ENCODE measurements at places on chromosomes 1 and 21.

GRCh38 chr1:236465231-236465958 lies 58.4 kb upstream of the LGALS8 start:
- no peak for DNase-seq

DNA sequence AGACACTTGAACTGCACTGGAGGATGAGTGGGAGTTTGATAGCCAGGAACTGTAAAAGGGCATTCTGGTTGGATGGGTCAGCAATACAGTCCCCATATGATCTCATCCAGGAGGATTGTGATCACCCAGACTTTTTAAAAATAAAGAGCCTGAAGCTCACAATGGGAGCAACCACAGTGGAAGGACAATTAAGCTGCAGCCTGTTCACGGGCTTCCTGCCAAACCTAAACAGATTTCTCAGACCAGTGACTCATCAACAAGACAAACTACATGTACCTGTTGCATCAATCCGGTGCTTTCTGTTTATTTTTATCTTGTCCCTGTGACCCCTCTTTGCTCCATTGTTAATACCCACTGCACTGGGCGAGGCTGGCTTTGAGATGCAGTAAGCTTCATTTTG lies 52.3 kb downstream of the PAPPA2 start:
- DNase-seq, result no peak

GRCh38 chr1:66366634-66367033 lies 167.3 kb upstream of the SGIP1 start:
- DNase-seq, result no peak

DNA sequence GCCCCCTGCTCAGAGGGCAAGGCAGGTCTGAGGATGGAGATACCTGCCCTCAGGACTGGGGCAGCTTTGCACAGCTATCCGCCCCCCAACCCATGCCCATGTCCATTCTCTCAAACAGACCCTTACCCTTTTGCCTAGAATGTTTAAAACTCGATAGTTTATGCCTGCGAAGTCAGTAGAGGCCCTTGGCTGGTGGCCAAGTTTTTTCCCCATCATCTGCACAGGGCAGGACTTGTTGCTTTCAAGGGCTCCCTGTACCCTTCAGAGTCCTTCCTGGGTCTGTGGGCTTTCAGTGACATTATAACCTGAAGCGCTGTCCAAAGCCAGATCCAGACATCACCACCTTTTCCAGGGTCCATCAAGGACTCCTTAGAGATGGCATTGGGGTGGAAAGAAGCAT lies 148.7 kb upstream of the ZNF644 start:
- DNase-seq, result no peak

DNA sequence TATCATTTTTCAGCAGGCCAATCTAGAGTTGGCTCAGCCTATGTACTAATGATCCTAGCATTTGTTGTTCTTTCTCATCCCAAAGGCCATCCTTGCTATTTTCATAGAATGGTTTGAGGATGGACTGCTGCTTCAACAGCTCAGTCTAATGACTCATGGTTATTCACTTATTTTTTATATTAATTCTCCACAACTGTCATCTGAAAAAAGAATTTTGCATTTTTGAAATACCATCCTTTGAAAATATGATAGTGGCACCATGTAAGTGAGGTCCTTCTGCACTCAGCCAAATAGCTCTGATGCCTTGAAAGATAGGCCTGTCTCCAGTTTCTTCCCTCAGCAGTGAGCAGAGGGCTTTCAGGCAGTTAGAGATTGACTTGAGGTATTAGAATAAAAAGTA lies 377.5 kb downstream of the LMO4 start:
- DNase-seq, result no peak

DNA sequence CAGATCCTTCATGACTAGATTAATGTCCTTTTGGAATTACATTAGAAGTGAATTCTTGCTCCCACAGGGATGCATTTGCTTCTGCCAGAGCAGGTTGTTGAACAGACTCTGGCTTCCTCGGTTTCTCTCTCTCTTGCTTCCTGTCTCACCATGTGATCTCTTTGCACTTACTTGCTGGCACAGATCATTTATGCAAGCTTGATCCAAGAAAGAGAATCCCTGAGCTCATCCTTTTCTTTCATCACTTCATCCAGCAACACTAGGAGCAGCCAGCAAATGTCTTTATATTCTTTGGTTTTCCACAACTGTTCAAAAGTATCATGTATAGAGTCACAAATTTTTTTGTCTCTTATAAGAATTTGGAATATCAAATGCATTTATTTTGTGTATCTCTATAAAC lies 313.5 kb downstream of the ZNF326 start:
- DNase-seq, result no peak

DNA sequence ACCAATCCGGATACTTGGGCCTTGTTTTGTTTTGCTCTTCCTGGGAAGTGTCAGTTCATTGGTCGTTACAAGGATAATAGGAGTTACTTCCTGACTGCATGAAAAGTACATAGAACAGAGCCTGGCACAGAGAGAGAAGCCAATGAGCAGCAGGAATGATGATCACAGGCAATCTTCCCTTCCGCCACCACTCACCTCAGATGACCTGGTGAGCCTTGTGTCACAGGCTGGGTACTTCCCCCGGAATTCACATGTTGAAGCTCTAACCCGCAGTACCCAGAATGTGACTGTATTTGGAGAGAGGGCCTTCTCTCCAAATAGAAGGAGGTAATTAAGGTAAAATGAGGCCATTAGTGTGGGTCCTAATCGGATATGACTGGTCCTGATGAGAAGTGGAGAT lies 18.8 kb upstream of the GPR137B start:
- no peak for DNase-seq

DNA sequence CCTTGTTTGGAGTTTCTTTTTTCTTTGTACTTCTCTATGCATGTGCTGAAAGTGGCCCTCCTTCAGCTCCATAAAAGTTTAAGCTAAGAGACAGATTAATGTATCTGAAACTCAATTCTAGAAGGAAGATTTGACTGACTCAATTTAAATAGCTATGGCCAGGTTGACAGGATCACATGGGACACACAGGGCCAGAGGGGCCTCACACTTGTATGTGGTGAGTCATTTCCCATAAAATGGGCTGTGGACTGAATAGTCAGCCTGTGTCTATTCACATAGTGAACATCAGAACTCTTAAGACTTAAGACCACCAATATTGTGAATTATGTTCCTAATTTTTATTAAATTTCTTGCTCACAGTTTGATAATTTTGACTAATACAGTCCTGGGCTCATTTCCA lies 45.7 kb upstream of the DEPDC1 start:
- no peak for DNase-seq

- no peak for DNase-seq
Measured at GRCh38 chr1:200877010-200877409, 4.2 kb downstream of the GPR25 start.

- no peak for DNase-seq
Measured at GRCh38 chr1:232909752-232910151, 40.7 kb upstream of the NTPCR start.

DNA sequence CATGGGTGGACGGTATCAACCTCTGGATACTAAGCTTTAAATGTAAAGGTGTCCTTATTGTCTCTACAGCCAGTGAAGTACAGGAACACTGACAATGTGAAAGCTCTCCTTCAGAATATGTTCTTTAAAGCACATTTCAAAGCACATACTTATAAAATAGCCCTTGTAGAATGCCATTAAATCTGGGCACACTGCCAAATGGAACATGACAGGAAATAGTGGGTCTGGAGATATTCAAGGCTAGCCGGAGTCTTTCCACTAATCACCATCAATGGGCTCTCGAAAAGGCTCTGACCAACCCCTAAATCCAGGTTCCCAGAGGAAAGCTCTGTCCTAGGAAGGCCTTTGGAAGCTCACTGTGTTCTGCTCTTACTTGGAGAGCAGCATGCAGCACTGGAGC lies 46.6 kb downstream of the PLD5 start:
- DNase-seq, result no peak

GRCh38 chr1:52334906-52335528 lies 31.0 kb downstream of the CC2D1B start:
- DNase-seq, result no peak

GRCh38 chr1:68132426-68133130 lies 82.2 kb upstream of the DIRAS3 start:
- DNase-seq, result no peak

GRCh38 chr1:19872190-19872589 lies 10.0 kb upstream of the OTUD3 start:
- DNase-seq, result no peak

GRCh38 chr21:43829575-43830119 lies 35.4 kb upstream of the AGPAT3 start:
- no peak for DNase-seq

DNA sequence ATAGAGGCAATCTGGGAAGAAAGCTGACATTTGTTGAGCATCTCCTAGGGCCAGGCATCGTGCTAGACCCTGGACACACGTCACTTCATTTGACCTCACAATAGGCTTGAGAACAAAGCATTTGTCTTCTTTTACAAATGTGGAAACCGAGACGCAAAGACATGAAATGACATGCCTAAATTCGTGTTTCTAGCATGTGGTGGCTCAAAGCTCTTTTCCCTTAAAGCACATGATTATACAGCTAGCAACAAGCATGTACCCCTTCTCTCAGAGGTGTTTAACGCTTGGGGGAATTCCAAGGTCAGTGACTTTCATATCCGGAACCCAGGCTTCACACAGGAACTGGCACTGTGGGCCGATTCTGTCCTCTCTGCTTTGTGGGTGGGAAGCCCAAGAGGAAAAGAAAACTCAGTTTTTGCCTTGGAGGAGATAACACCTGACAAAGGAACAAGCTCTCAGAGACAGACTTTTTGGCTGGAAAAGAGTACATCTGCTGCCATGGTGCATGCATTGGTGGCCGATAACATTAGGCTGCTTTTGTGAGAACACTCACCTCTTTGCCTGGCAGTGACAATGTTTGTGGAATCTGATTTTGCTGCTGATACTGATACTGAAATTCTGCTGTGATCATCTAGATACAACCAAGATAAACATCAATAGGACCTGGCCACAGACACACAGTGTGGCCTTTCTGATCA lies 15.4 kb upstream of the CD2 start:
- peak; percentile 76 for DNase-seq
